NCI-H2107 (cell line): ENCODE measurements at places on chromosomes 1 and 21.

DNA sequence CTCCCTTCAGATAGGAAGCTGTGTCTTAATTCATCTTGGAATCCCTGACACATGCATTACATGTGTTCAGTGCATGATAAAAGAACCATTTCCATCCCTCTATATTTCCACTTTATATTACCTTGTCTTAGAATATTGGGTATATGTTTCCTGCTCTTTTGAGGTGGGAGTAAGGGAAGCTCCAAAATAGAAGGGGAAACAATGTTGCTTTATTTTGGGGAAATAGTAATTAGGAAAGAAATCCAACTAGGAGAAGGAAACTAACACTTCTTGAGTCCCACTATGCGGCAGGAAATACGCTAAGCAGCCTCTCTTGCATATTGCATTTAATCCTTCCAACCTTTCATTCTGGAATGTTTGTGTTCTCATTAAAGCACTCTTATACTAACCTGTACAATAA lies 89.4 kb upstream of the VAV3 start:
- no peak for DNase-seq

DNA sequence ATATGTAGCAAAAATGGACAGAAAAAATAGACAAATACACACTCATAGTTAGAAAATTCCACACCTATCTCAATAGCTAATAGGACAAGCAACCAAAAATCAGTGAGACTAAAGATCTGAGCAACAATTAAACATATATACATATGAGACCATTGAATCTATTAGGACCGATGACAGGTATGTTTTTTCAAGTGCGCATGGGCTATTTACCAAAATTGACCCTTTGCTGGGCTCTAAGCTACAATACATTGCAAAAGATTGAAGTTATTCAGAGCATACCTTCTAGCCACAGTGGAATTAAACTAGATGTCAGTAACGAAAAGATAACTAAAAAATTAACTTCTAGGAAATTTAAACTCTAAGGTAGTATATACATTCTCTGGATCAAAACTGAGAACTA lies 13.7 kb downstream of the CD55 start:
- no peak for DNase-seq

- peak; percentile 25 for DNase-seq
These were observed 28.4 kb downstream of the EXTL2 start for GRCh38 chr1:100866041-100866900.

GRCh38 chr1:36352910-36353878 lies 29.7 kb upstream of the EVA1B start:
- no peak for DNase-seq

DNA sequence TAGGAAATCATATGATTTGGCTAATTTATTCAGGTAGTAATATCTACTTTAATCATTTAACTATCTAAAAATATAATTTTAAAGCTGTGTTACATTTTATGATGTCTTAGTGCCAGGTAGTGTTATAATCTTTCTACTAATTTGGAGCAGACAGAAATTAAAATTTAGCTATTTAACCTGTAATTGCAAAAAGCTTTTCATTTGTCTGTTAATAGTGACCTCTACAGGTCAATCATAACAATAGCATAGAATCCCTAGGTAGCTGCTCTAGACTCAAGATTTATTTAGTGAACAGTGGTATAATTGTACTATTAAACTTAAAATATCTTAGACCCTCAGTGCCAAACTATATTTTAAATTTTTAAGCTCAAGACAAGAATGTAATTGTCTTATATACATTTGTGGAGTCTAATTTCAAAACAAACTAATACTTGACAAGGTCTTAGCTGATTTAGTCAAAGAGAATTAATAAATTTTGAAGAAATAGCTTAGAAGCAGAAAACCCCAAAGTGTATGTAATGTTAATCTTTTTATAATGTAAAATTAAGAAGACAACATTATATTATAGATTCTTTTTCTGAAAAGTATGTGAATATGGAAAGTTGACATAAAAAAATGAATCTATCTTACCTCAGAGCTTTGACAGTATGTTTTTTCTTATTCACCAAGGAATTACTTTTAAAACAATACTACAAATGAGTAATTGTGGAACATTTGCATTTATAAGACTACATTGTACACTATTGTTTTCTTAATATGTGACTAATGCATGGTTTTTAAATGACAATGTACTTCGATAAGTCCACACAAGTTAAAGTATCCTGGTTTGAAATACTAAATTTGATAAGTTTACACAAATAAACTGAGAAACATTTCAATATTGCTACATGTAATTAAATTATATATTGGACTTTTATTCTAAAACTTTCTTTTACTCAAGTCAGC lies 64.1 kb upstream of the RNPC3 start:
- no peak for DNase-seq

DNA sequence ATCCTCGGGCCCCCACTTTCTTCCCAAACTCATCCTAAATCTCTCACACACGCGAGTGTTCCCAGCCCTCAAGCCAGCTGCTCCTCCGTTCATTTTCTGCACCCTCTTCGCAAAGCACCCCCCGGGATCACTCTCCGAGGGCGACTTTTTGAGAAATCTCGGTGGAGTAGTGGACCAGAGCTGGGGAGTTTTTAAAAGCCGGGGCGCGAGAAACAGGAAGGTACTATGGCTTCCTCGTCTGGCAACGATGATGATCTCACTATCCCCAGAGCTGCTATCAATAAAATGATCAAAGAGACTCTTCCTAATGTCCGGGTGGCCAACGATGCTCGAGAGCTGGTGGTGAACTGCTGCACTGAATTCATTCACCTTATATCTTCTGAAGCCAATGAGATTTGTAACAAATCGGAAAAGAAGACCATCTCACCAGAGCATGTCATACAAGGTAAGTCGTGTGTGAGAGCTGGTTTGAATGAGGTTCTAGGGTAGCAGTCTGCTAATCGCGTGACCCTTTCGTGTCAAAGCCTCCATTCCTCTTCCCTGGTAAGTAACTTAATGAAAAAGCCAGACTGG lies 800 bp downstream of the DR1 start:
- no peak for DNase-seq

DNA sequence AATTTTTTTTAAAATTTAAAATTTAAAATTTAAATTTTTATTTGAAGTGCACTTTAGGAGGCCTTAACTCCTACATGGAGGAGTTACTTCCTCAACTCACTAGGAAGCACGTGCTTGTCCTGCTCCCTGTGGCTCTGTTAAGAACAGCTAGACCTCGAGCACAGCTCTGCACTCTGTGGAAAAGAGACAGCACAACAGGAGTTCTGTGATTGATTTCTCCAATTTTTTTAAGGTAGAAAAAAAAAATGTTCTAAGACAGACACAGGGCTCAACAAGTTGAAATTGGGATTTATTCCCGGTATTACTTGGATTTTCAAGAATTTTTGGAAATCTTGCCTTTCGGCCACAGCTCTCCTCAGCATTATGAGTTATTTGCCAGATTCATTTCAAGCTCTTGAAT lies 356.6 kb upstream of the LYPLAL1 start:
- no peak for DNase-seq

GRCh38 chr1:152449661-152450060 lies 35.6 kb upstream of the CRNN start:
- no peak for DNase-seq

DNA sequence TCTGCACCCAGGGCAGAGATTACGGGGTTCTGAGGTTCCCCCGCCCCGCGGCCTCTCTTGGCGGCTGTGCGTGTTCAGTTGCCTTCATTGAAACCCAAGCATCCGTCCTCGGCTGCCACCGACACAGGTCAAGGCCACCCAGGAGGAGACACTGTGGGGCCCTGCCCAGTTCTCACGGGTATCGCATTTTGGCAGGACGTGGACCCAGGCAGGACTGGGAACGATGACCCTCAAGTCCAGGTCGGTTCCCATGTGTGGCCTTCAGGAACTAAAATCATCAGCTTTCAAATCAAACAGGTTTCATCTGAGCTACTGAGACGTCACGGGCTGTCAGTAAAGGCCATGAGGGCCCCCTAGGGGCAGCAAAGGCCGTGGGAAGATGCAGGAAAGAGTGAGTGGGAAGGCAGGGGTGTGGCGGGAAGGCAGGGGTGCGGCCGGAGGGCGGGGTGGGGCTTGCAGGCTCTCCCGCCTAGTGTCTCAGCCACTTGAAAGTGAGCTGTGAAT lies 7.0 kb upstream of the C1orf174 start:
- no peak for DNase-seq

DNA sequence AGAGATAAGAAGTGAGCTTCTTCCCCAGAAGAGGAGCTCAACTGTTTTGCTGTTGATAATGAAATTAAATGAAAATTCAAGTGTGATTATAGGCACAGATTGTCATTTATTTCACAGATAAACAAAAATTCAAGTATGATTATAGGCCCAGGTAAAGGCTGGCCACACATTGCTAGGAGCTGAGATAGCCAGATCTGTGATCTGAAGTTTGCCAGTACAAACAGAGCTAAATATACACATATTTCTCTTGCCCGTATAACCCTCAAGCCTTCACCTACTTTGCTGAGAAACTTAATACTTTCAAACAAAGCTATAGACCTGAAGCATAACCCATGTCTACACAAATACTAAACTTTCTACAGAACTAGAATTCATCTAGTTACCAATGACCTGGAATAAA lies 31.3 kb upstream of the NRIP1 start:
- DNase-seq, result no peak

DNA sequence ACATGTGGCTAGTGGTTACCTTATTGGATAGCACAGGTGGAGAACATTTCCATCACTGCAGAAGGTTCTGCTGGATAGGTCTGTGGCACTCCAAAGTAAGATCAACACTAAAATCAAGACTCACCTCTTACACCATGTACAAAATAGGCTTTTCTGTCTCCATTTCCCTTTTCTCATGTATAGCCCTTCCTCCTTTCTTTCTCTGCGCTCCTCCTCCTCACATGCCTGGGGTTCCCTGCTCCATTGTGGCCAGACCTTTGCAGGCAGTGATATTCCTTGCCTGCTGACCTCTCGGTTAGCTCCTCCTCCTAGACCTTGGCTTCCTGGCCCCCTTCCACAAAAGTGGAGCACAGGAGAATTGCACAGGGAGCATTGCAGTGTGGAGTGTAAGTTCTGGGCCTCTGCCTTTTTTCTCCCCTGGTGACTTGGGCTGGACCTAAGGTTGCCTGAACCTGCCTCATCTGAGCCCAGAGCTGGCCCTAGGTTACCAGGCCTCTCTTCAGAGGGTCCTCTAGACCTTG lies 33.2 kb upstream of the RBM15 start:
- DNase-seq, result no peak

GRCh38 chr1:33488624-33489023 lies 16.2 kb downstream of the ZSCAN20 start:
- no peak for DNase-seq

- no peak for DNase-seq
These were observed 212.7 kb upstream of the JUN start for GRCh38 chr1:58996341-58997059.

GRCh38 chr1:87379306-87379705 lies 50.6 kb downstream of the LMO4 start:
- DNase-seq, result no peak

GRCh38 chr1:164771619-164772361 lies 212.8 kb downstream of the PBX1 start:
- DNase-seq, result peak; percentile 55

DNA sequence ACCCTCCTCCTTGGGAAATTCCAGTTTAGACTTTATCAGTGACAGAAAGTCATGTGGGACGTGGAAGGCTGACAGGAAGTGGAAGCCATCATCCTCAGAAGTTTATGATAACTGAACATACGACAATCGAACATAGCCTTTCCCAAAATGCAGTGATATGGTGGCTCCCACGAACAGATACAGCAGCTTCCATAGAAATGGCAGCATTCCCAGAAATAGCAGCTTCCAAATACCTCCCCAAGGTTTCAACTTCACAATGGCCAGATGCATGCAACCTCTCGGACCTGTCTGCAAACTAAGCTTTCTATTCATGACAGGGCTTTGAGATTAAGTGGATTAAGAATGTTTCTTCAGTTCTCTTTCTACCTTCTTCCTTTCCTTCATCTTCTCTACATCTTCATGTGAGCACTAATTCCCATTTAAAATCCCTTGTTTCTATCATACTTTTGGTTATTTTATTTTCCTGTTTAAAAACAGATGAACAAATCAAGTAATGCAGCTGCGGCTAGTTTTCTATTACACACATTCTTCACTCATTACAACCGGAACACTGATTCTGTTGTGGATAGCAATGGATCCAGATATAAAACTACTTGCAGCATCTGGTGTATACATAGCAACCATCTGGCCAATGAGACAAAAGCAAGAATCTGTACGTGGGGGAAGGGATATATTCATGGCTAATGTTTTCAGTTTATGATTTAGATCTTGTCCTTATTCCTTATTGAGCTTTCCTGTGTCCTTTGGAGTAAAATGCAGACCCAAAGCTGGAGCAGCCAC lies 304.8 kb downstream of the BRINP3 start:
- DNase-seq, result no peak

GRCh38 chr1:9728451-9729295 lies 77.1 kb downstream of the PIK3CD start:
- DNase-seq, result no peak

- DNase-seq, result no peak
These were observed 426.3 kb downstream of the AGBL4 start for GRCh38 chr1:49597436-49597835.

GRCh38 chr1:198761859-198762616 lies 123.2 kb downstream of the PTPRC start:
- DNase-seq, result no peak

DNA sequence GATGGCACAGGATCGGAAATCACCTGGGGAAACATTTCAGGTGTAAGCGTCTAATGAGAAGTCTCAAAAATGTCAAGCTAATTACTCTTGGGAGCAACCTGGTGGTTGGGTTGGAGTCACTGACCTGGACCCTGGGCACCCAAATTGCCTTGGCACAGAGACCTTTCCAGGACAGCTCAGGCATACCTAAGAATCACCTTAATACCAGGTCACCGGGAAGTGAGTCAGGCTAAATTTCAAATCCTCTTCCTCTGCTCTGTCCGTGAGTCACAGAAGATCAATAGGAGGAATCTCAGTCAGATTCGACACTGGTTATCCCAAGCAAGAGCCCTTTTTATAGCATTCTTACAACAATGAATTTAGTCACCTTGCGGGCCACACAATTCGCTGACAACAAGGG lies 179.6 kb upstream of the CAMK1G start:
- no peak for DNase-seq

GRCh38 chr1:37932759-37933158 lies 14.1 kb downstream of the INPP5B start:
- DNase-seq, result no peak

GRCh38 chr21:15058854-15059263 lies 5.9 kb downstream of the NRIP1 start:
- DNase-seq, result no peak

DNA sequence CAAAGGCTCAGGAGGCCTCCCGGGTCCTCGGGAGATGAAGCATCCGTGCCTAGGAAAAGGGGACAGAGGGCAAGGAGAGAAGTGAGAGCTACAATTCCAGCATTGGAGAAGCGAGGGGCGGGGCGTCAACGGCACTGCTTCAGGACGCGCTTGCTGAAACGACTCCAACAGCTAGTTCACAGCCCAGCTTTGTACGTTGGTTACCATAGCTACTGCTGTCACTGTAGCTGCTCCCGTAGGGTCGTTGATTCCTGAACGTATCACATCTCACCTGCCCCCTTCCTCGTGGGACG lies 63.1 kb downstream of the TOR1AIP2 start:
- no peak for DNase-seq

DNA sequence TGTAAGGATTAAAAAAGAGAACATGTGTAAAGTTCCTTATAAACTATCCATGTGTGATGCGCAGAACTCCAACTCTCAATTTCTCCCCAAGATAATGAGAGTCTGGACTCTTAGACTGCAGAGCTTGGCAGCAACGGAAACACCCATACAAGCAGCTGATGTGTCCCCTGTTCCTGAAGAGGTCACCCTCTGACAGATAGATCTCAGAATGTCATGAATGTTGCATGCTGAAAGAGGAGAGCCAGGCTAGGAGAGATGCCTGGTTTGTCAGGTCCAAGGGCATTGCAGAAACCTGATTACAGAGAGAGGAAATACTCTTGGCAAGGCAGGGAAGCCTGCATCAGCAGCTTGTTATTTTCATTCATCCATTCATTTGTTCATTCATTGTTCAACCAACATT lies 24.2 kb downstream of the MTARC1 start:
- no peak for DNase-seq
